ENCODE measurements at places on chromosomes 3 and 15.

DNA sequence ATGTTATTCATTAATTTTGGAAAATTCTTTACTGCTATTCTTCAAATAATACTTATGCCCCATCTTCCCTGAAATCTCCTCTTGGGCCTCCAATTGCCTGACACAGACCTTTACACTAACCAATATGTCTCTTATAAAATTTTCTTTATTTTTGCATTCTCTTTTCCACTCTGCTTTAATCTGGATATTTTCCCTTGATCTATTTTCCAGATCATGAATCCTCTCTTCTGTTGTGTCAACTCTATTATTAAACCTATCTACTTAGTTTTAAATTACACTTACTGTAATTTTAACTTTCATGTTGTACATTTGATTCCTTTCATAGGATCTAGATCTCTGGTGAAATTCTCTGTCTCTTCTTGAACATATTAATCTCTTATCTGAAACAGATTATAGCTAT, 278.7 kb downstream of the FHIT start:
- no peak for DNase-seq

- DNase-seq, result no peak
These were observed 70.0 kb upstream of the LRRN1 start for GRCh38 chr3:3729261-3729660.

- DNase-seq, result no peak
These were observed 29.5 kb upstream of the ULK4 start for GRCh38 chr3:41991437-41991836.

GRCh38 chr3:135393898-135394525, 571.5 kb upstream of the PPP2R3A start:
- no peak for DNase-seq

DNA sequence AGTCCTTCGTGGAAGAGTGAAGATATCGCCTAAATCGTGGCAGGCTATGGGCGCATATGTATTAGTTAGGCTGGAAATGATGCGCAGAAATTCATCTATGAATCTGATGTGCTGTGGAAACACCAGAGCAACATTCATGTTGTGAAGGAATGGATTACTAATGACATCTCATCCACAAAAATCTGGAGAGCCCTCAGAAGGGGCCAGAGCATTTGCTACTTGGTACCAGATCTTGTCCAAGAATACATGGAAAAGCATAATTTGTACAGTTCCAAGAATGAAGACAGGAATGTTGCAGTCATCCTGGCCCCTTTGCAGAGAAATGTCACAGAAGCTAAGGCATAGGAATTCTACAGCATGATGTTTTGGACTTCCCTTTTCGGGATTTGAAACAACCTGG, 38.4 kb upstream of the FOXB1 start:
- no peak for DNase-seq

GRCh38 chr3:15477951-15478639, 43.4 kb downstream of the COLQ start:
- DNase-seq, result no peak

- DNase-seq, result no peak
These were observed 29.1 kb upstream of the IREB2 start for GRCh38 chr15:78408961-78409360.

- DNase-seq, result no peak
These were observed 525 bp downstream of the NPTN start for GRCh38 chr15:73632670-73633058.

Data from 8988T (cell line).